ENCODE measurements at places on chromosomes 5 and 9.

GRCh38 chr5:115033861-115034260 lies 135.8 kb downstream of the TRIM36 start:
- no peak for DNase-seq

DNA sequence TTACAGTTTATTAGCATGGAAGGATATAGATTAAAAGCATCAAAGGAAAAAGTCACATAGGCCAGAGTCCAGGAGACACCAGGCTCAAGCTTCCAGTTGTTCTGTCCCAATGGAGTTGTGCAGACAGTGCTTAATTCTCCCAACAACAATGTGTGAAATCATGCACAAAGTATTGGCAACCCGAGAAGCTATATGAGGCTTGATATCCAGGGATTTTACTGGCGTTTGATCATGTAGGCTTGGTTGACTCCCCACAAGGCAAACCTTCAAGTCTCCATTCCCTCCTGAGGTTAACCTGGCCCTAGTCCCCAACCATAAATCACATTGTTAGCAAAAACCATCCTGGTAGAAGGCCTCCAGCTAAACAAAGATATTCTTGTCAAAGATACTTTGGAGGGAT lies 141.5 kb downstream of the ADAMTS19 start:
- DNase-seq: no peak

- DNase-seq: no peak
These were observed 198.5 kb downstream of the CACNA1B start for GRCh38 chr9:138075961-138076649.

GRCh38 chr5:14834584-14835550 lies 36.7 kb downstream of the ANKH start:
- DNase-seq: no peak
